Activated CD4-positive, alpha-beta T cell treated with anti-CD3 and anti-CD28 coated beads for 24 hours (primary cell): ENCODE measurements at places on chromosomes 1 and 21.

DNA sequence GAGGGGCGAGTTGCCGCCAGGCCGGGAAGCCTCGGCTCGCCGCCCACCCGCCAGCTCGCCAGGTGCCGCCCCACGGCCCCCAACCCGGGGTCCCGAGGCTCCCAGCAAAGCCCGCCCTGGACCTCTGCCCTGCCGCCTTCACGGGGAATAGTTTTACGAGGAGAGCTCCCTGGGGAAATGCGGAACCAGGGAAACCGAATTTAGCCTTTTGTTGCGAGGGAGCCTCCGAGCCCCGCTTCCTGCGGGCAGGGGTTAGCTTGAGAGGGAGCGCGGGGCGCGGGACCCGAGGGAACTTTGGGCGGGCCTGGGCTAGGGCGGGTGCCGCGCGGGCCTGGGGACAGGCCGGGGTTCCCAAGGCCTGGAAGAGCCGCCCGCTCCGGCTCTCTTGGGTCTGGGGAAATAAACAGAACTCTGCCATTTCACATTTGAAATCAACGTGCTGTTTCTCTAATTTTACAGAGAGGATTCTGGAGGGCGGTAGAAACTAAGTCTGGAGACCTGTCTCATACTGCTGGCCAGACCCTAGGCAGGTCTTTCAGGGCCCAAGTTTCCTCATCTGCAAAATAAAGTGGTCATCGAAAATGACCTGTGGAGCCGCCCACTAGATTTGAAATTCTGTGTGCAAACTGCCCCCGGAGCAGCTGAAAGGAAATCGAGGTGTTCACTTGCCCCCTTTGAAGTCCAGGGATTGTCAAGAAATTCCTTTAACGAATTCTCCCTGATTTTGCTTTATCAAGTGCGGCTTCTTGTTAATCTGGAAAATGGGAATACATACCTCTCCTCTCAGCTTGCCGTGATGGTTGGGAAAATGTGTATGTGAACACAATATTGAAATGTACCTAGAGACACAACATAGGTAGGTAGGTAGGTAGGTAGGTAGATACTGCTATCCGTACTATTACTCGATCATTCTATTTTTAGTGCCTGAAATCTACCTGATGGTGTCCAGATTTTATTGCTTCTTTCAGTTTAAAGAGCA, 749 bp upstream of the GLUL start:
- no peak for DNase-seq

DNA sequence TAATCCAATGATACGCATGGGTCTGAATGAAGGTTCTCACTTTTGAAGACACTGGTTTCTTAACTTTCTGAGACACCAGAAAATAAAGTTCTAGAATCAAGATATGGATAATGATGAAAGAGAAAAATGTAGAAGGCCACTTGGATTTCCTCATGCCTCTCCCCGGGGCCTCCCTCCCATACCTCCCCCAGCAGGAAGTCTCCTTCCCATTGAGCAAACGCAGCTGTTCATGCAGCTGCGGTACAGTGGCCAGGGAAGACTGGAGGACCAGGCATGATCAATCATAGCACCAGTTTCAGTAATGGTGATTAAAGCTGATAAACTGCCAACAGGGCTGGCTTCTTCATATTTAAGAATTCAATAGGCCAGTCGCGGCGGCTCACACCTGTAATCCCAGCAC, 10.9 kb upstream of the UBR4 start:
- no peak for DNase-seq

GRCh38 chr1:181398544-181398943, 84.8 kb upstream of the CACNA1E start:
- DNase-seq = no peak

DNA sequence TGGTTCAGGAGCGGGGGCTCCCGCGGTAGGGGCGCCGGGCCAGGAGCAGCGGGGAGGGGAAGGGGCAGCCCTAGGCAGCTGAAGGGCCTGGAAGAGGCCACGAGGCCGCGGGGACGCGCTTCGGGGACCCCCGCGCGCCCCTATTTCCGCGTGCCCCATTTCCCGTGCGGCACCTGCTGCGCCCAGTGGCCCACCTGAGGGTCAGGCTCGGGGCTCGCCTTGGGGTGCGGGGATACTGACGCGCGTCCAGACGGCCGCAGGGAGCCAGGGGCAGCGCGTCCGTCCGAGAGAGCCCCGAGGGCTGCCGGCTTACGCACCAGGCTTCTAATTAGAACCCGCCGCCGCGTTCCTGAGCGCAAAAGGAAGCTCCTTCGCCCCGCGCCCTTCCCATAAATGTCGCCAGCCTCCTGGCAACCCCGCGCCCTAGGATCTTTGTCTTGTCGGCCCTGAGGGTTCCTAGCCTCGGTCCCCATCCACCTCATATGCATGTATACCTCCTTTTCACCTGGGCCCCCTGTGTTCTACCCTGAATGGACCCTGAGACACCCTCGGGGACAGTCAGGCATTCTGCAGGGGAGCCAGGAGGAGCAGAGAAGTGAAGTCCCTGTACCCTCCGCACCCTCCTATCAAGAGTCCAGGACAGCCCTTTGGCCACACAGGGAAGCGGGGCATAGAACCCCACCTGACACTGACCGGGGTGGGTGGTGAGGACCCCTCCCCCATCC, 1.8 kb downstream of the WNT3A start:
- no peak for DNase-seq

DNA sequence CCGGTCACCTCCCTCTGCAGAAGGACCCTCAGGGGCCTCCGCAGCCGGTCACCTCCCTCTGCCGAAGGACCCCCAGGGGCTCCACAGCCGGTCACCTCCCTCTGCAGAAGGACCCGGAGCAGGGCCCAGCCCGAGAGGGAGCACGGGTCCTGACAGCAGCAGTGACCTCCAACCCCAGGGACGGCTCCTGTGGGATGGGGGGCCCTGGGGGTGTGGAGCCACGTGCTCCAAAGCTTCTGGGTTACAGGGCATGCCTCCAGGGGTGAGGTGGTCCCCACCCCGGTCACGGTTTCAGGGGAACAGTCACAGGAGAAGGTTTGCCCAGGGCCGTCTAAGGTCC, 40.3 kb downstream of the SLC19A1 start:
- DNase-seq = no peak

DNA sequence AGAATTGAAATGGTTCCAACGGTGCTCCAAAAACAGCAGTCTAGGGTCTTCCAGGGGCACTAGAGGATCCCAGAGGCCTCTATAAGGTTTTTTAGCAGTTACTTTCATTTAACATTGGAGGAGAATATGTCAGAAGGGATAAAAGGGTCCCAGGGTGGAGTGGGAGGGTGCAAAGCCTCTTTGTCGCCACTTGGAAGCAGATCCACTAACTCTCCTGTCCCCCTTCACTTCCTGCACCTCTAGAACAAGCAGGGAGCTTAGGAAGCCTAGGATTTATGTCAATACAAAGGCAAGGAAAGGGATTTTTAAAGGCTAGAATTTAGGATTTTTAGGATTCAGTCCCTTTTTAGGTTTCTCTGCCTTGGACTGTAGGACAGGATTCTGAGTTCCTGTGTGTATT, 8.3 kb downstream of the PCP4L1 start:
- DNase-seq = no peak

- DNase-seq = no peak
These were observed 25.3 kb upstream of the RRP15 start for GRCh38 chr1:218259800-218260199.

- DNase-seq = no peak
These were observed 9.1 kb upstream of the GPR61 start for GRCh38 chr1:109530457-109531087.

GRCh38 chr1:66778266-66778665, 22.8 kb downstream of the INSL5 start:
- DNase-seq = no peak

DNA sequence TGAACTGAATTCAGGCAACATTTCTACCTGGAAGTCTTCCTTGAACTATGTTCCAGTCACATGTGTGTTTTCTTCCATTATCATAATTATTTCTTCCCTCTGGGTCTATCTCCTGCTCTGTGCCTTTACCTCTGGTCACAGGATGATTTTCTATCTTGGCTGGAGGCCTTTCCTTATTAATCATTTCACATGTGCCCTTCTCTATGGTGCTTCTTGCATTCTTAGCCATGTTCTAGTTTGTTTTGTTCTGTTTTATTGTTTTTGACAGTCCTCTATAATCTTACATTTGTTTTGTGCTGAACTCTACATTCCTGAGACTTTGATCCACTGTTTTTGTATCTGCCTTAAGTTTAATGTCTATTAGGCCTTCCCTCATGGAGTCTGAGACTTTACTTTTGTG, 51.0 kb downstream of the SGIP1 start:
- DNase-seq = no peak

GRCh38 chr21:36087362-36088138, 17.7 kb downstream of the CBR1 start:
- DNase-seq = no peak

GRCh38 chr1:192951691-192952460, 107.3 kb downstream of the UCHL5 start:
- DNase-seq = no peak

GRCh38 chr1:67860776-67861175, 27.5 kb upstream of the GNG12 start:
- no peak for DNase-seq

DNA sequence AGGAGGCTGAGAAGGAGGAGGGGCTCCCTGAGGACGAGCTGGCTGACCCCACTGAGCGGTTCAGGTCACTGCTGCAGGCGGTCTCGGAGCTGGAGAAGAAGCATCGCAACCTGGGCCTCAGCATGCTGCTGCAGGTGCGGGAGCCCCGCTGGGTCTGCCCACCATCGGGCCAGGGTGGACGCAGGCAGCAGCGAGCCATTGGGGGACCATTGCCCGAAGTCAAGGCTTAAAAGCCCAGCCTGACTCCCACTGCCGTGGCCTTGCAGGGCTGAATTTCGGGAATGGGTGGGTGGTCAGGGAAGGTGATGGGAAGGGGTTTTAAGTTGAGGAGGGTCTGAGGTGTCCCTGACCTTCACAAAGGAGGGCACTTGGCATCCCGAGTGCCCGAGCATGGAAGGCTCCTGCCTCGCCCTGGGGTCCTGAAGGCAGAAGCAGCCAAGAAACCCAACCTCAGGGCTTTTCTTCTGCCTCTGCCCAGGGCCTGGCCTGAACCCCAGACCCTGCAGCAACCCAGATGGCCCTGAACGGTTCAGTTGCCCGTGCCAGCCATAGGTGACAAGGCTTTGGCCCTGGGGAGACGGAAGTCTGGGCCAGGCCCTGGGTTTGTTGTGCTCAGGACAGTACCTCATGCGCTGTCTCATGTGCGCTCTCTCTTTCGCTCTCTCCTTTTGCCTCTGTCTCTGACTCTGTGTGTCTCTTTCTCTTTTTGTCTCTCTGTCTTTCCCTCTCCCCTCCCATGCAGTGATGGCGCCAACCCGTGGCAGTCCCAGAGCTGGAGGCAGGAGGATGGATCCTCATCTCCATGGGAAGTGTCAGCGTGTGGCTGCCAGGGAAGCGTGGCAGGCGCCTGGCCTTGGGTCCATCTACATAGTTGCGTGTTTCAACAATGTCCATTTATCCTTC, 6.2 kb downstream of the RNF187 start:
- DNase-seq = no peak

GRCh38 chr1:4602462-4603294, 51.7 kb upstream of the AJAP1 start:
- no peak for DNase-seq

GRCh38 chr1:158978730-158979129, 31.0 kb upstream of the IFI16 start:
- no peak for DNase-seq

DNA sequence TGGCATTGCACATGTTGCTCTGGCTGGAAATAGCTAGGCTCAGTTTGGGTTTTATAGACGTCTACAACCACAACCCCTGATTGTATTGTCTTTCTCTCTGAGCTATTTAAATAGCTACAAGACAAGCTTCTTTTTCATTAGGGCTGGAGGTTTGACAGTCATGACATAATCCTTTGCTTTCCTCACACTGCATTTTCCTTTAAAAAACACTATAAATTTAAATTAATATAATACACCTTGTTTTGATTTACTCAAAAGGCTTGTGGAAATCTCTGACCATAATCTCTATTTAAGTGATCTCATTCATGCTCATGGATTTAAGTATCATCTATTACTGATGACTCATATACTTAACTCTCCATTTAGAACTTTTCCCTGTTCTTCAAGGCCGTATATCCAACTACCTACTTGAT, 50.4 kb upstream of the PTGFR start:
- DNase-seq = no peak

DNA sequence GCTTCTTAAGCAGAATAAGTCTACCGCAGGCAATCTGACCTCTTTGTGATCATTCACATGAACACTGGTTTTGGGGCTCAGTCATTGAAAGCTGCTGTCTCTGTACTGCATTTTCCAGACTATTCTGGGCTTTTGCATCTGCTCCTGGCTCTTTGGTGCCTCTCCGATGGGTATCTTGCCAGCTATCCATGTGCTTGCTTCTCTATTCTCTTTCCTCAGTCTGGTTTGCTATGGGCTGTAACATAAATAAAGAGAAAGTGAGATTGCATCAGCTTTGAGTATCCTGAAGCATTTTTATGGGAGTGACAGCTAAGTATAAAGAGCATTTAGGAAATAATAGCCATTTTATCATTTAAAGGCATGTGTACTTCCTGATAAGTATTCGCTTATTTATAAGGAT, 70.7 kb downstream of the C1orf21 start:
- DNase-seq = no peak
